ENCODE measurements at places on chromosomes 6 and 20.

GRCh38 chr6:113824411-113824810 is 32.7 kb upstream of the MARCKS start:
- no peak for DNase-seq

- no peak for DNase-seq
Observed at GRCh38 chr6:126437205-126437604, 97.3 kb downstream of the CENPW start.

GRCh38 chr6:108118810-108119768 is 44.5 kb upstream of the OSTM1 start:
- DNase-seq, result no peak

GRCh38 chr6:137926207-137926731 is 59.2 kb downstream of the TNFAIP3 start:
- peak; percentile 71 for DNase-seq

GRCh38 chr6:69935079-69935478 is 68.7 kb downstream of the COL19A1 start:
- DNase-seq, result no peak

- DNase-seq, result no peak
Observed at GRCh38 chr20:23237201-23237600, 113.4 kb upstream of the NXT1 start.

Data from skeletal muscle cell (primary cell).